ENCODE measurements at places on chromosomes 12 and 14.

GRCh38 chr14:98173305-98173704 lies 1098.7 kb downstream of the BCL11B start:
- DNase-seq = peak; percentile 73

GRCh38 chr14:64680013-64680713 lies 24.1 kb upstream of the PLEKHG3 start:
- no peak for DNase-seq

DNA sequence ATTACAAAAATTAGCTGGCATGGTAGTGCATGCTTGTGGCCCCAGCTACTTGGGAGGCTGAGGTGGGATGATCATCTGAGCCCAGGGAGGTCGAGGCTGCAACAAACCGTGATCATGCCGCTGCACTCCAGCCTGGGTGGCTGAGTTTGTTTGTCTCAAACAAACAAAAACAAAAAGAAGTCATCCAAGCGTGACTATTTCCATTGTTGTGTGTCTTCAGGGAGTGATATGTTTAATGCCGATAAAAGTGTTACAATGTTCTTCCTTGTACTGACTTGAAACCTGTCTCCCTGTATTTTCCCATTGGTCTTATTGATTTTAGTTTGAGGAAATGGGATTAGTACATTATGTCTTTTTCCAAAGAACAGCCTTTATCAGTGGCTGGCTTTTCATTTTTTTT lies 75.6 kb upstream of the USP44 start:
- no peak for DNase-seq

- DNase-seq = no peak
Observed at GRCh38 chr12:51896236-51896635, 8.3 kb downstream of the ANKRD33 start.

DNA sequence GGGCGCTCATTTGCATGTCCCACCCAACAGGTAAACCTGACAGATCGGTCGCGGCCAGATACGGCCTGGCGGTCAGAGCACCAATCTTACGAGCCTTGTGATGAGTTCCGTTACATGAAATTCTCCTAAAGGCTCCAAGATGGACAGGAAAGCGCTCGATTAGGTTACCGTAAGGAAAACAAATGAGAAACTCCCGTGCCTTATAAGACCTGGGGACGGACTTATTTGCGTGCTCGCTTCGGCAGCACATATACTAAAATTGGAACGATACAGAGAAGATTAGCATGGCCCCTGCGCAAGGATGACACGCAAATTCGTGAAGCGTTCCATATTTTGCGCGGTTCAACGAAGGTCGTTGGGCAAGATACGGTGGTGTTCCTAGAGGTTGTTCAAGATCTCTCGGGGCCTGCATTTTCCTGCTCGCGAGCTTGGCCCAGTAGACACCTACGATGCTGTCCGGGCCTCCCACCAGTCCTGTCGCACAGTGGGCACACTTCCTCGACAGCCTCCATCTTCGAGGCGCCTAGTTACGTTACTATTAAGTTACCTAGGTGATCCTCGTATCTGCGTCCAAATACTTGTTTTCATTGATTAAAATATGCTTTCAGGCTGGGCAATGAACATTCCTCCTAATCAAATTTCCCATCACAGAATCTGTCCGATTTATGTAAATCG lies at the start of gene RNU6-7:
RNU6-7 (plus strand) TSS at position 230 of the 675 bp plus-strand sequence.
- peak; percentile 53 for DNase-seq

GRCh38 chr12:122309564-122310121 lies 43.3 kb upstream of the VPS33A start:
- no peak for DNase-seq

DNA sequence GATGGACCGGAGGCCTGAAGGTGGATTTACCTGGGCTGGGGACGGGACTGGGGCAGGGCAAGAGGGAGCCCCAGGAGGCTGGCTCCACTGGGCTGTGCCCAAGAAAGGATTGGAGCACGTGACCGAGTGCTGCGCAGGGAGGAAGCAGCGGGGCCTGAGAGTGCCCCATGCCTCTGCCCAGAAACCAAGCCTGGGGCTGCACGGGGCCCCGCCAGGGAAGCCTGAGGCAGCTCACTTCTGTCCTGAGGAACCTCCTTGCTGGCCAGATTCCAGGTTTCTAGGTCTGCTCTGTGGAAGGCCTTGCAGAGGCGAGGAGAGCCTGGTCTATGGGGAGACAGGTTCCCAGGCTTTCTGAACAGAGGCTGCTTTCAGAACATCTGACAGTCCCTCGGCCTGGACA lies 10.4 kb downstream of the NGB start:
- DNase-seq = no peak

DNA sequence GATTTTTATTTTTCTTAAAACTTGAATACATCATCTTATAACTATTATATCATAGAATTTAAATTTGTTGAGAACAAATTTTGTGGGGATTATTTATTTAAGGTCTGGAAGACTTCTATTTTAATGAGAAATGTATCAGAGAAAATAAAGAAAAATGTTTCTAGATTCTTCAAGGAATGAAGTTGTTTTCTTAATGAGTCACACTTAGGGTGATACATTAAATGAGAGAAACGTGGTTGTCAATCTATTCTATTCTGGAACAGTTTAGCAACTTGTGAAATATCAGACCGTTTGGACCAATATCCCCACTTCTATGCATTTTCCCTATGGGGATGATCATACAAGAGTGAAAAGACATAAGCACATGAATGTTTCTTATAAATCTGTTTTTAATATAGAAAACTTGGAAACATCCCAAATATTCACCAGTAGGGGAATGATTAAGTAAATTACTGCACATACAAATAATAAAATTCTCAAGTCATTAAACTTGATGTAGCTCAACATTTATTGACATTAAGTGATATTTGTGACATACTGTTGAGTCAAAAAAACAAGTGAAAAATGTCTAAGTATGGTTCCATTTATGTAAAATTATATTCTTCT lies 88.5 kb downstream of the E2F7 start:
- DNase-seq = no peak

DNA sequence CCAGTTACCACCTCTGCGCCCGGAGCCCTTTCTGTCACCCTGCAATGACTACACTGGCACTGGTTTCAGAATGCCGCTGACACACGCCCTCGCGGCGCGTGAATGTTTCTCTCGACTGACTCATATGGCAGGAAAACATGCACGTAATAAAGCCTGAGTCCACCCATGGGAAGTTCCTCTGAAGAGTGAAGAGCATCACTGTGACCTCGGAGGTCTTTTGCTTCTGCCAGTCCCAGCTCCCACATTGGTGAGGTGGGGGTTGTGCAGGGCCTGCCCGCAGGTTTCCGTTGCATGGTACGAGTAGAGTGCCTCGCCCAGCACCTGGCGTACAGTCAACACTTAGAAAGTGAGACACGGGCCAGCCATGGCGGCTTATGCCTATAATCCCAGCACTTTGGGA lies 11.1 kb upstream of the SLC6A12 start:
- no peak for DNase-seq

DNA sequence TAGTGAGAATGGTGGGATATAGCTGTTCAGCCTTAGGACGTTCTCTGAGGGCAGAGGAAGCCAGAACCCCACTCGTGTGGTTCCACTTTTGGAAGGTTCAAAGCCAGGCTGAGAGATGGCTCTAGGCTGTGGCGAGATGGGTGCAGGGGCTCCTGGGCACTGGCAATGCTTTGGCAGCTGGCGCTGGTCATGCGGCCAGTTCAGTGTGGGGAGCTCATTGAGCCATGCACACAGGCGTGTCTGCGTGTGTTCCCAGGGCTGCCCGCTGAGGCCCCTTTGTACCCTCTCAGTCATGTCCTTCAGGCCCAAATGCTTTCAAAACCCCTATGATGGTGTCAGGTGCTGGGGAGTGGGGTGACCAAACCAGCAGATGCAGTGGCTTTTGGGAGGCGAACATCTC lies 1.7 kb downstream of the TEX22 start:
- no peak for DNase-seq

DNA sequence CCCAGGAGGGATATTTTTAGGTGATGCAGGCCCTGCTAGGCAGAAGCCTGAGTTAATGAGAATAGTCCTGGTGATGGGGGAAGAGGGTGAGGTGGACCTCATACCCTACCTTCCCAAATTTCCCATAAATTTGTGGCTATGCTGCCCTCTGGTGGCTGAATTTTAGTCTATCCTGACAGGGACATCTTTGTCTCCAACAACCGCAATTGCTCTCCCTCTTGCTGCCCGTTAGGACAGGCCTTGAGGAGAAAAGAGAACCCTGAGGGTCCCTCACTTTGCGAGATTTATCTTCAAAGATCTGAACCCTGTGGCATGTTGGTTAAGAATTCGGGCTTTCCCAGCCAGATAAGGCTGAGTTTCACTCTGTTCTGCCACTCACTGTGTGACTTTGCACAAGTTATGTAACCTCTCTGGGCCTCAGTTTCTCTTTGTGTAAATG lies 9.8 kb upstream of the ZNF385A start:
- DNase-seq = peak; percentile 49

DNA sequence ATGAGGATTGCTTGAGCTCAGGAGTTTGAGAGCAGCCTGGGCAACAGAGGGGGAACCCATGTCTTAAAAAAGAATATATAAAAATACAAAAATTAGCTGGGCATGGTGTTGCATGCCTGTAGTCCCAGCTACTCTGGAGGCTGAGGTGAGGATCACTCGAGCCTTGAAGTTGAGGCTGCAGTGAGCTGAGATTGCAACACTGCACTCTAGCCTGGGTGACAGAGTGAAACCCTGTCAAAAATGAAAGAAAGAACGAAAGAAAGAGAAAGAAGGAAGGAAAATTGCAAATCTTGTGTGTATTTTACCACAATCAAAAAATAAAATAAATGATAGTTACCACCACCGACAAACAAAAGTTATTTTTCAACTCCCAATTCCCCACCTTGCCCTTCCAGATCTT lies 45.3 kb downstream of the SPRING1 start:
- DNase-seq = no peak

GRCh38 chr12:110330544-110330943 lies 49.5 kb downstream of the ATP2A2 start:
- no peak for DNase-seq

- peak; percentile 57 for DNase-seq
Observed at GRCh38 chr14:104827177-104828055, 26.5 kb downstream of the ZBTB42 start.

DNA sequence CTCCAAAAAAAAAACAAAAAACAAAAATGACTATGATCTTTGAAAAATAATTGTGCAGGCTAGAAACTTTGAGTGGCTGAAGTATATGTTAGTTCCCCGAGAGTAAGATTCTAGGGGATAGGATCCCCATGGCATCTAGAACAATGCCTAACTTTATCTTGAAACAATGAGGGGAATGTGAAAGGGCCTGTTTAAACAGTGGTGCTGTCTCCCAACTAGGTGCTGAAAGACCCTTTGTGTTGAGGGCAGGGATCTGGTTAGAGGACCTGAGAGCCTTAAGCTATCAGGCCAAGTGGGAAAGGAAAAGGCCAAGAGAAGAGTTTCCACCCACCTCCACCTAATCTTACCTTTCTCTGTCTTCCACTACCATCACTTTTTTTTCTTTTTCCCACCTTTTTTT lies 6.8 kb upstream of the YLPM1 start:
- no peak for DNase-seq

All from CD4-positive, alpha-beta T cell treated with Interleukin-2 at 100 ng/mL for 4 hours (primary cell).